ENCODE measurements at places on chromosomes 16 and 17. TPM values are rescaled to one million over a fixed set of nuclear protein-coding genes. Genes with fewer than 3 reads are reported as not detected.

GRCh38 chr16:66045626-66046025 lies 320.9 kb upstream of the CDH5 start:
- DNase-seq = no peak

DNA sequence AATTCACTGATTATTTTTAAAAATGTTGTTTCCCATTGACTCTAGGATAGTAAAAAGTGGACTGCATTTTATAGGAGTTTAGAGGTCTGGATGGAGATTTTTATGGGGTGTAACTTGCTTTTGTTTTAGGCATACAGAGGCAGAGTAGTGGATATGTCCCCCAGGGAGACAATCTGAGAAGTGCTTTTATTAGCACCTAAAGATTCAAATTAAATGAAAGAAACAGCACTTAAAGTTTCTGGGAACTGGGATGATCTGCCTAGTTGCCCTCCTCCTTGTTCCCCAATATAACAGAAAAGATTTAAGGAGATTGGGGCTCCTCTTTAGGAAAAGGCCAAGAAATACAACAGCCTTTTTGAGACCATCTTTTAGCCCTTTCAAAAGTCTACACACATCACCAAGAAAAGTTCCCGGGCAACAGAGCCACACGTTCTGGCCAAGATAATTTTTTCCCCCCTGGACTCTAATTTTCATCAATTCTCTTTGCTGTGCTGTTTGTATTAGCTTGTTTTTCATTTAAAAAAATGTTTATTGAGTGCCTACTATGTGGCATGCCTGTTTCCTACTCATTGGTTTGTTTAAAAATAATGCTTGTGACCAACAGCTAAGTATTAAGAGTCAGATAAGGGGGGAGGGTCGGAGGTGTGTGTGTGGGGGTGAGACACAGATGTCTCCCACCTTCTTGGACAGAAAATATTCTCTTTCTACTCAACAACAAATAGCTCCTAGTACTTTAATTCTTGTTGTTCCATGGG lies 2.5 kb upstream of the IGF2BP1 start:
- no peak for DNase-seq

GRCh38 chr17:4566785-4567184 lies 6.4 kb upstream of the GGT6 start:
- DNase-seq = no peak

Gene FBXL16
- 0.07 TPM for total RNA-seq

- DNase-seq = no peak
These were observed 26.0 kb downstream of the KCNJ16 start for GRCh38 chr17:70100983-70101382.

Gene IRF8
- 0.17 TPM for total RNA-seq

Gene CD68
- total RNA-seq = 10.7 TPM
